ENCODE measurements at places on chromosomes 5 and 9.

DNA sequence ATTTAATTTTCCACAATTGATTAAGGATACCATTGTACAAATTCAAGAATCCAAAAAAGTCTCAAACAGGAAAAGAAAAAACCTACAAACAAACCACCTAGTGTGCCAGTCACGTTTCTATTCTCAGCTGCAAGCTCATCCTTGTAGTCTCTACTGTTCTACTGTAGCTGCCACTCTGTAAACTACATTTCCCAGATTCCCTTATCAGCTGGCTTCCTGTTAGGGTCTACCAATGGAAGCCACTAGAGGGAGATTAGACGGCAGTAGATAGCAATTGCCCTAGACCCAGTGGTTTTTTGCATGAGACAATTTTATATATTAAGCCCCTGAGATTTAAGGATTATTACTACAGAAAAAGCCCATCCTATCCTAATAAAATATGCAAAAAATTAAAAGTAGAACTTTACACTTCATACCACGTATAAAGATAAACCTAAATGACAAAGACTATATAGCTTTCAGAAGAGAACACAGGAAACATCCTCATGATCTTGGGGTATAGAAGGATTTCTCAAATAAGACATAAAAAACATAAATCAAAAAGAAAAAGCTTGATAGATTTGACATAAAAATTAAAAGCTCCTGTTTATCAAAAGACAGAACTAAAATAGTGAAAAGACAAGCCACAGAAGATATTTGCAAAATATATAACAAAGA, 37.4 kb downstream of the P4HA2 start:
- DNase-seq = peak; percentile 55

- DNase-seq = no peak
These were observed 14.4 kb downstream of the SH3PXD2B start for GRCh38 chr5:172439785-172440477.

GRCh38 chr5:67014957-67015400, 181.6 kb downstream of the CD180 start:
- DNase-seq = no peak

DNA sequence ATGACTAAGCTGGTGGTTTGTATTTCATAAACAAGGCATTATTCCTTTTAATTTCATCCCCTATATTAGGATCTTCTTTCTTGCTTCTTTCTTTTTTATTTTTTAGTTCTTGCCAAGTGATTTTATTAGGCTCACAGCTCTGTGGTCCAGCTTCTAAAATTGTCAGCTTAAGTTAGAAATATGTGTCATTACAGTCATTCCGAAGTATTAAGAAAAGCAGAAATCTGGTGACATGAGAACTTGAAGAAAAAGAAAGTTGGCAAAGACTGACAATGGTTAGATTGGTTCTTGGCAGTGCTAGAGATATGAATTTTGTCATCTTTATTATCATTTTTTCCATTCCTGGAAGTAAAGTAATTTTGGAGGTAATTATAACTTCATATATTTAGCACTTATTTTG, 166.5 kb upstream of the PRR16 start:
- no peak for DNase-seq

- DNase-seq = no peak
These were observed 69.3 kb downstream of the DTWD2 start for GRCh38 chr5:118919016-118919415.

- no peak for DNase-seq
These were observed 93.7 kb downstream of the RASEF start for GRCh38 chr9:82969291-82969690.

DNA sequence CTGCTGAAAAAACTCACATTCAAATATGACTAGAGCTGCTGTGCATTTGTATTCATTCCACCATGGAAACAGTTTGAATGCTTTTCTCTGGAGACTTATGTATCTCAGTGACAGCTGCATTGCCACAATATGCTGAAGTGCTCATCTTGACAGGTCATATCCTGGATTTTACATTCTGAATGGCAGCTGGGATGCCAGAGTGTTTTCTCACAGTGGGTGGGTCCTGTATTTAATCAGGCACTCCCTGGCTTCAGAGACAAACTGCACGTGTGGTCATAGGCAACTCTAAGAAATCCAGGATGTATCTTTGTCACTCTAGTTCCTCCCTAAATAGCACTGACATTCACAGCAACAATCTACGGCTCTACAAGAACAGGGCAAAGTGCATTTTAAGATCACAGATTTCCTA, 75.6 kb downstream of the ST8SIA4 start:
- DNase-seq = no peak

DNA sequence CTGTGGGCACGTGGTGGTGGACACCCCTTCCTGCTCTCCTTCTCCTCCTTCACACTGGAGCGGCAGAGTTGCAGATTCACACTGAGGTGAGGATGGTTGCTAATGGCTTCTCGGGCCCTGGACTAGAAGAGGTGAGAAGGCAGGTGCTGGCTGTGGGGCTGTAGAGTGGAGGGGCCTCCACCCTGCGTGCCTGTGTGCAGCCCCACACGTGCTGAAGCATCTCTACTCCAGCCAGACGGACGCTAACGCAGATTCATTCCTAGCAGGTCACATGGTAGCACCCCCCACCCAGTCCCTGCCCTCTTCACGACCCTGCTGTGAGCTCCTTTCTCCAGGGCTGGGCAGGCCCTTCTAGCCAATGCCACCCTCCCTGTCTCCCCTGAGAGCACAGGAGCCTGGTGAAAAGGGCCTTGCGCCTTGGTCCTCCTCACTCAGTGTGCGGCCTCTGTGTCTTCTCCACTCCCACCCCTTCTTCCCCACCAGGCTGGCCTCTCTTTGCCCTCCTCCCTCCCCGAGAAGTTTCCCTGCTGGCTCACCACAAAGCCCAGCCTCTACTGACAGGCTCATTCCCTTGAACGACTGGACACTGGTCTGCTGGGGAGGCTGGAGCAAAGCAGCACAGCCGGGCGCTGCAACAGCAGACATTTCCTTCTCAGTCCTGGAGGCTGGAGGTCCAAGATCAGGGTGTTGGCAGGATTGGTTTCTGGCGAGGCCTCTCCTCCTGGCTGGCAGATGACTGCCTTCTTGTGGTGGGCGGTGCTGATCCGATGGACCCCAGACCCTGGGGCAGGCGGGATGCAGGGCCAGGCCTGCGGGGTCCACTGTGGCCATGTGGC, 14.2 kb downstream of the CACNA1B start:
- no peak for DNase-seq

DNA sequence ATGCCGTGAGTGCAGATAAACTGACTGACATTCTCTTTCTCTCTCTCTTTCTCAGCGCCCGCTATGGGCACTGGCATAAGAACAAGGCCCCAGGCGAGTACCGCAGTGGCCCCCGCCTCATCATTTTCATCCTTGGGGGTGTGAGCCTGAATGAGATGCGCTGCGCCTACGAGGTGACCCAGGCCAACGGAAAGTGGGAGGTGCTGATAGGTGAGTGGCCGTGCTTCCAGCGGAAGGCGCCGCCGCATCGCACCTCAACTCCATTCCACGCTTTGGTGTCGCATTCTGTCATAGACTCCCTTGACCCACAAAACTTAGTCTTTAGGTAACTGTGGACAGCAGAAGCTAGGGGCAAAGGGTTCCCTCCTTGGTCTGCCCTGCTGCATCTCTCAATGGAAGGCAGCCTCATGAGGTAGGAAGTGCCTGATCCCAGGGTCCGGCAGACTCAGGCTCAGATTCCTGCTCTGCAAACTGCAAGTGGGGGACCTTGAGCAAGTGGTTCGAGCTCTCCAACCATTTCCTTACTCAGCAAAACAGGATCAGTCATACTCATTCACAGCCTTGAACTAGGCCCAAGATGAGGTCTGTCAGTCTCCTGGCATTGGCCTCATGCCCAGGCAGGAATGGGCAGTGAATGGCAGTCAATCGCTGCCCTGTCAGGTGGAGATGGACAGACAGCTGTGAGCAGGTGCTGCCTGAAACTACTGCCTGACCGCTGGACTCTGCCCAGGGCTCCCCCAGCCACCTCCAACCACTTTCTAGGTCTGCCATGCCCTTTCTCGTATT, 24.2 kb upstream of the CFAP157 start:
- DNase-seq = no peak

DNA sequence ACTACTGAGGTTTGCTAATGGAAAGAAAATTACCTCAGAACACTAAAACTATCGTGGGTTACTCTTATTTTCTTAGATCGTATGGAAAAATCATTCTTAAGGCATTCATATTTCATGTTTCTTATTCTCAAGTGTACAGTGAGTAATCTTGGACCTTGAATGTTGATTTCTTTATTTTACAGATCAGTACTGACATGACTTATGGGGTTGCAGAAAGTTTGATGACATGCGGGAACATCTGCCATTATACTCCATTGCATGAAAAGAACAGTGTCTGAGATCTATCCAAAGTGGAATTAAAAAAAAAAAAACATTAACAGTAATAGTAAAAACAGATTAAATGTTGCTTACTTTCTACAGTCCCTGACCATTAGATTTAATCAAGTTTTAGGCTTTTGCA, 1290.2 kb upstream of the WWC1 start:
- no peak for DNase-seq

- DNase-seq = no peak
These were observed 73.4 kb downstream of the FBXO38 start for GRCh38 chr5:148457183-148457620.

GRCh38 chr5:112417931-112418658, 982 bp downstream of the EPB41L4A start:
- DNase-seq = peak; percentile 77

DNA sequence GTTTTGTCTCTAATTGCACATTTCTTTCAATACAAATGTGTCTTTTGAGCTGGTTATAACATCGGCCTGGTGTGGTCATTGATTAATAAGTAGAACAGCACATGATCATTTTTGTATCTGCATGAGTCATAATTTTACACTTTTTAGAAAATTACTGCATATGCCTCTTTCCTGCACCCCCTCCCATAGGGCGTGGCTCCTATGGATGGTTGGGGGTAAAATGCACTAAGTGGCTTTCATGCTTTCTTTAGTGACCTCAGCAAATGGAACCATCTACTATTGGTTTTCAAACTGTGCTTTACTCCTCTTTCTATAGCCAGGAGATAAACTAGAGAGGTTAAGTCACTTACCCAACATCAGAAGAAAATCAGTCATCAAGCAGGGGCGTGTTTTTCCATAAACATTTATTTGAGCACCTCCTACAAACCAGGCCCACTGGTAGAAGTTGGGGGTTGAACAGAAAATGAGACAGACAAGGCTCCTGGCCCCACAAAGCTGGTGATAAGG, 3.8 kb downstream of the ANXA6 start:
- DNase-seq = no peak

GRCh38 chr9:98129451-98129881, 10.4 kb upstream of the TRIM14 start:
- no peak for DNase-seq

- peak; percentile 75 for DNase-seq
These were observed 127.3 kb upstream of the ELL2 start for GRCh38 chr5:96088706-96089498.

- no peak for DNase-seq
These were observed 4.1 kb upstream of the TOMM5 start for GRCh38 chr9:37596504-37596903.

DNA sequence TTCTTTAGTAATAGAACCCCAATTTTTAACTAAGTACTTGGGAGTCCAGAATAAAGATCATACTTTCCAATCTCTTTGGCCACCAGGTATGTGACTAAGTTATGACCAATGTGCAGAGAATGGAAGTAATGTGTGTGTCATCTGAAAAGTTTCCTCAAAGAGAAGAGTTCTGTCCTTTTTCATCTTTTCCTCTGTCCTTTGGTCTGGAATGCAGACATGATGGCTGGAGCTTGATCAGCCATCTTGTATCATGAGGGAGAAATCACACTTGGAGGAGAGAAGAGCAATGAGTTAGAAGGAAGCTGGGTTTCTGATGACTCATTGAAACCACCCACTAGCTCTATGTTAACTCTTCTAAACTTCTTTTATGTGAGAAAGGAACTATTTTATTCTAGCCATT, 5.5 kb upstream of the CPEB4 start:
- no peak for DNase-seq

- DNase-seq = no peak
These were observed 182.5 kb downstream of the FRMD3 start for GRCh38 chr9:83355729-83356151.

DNA sequence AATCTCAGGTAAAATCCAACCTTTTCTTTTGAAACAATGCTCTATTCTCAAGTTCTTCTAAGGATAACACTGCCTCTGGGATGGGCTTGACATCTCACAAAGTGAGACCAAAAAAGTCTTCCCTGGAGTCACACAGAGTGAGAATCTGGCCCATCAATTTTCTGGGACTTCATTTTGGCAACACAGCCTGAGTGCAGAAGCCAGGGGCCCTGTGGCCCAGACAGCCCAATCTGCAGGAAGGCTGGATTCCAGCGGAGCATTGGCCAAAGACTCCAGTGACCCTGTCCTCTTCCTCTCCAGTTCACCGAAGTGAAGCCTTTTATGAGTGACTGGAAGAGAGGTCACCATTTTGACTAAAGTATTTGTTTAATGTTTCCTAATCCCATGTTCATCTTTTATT, 105.1 kb downstream of the PLK2 start:
- DNase-seq = no peak

- DNase-seq = no peak
These were observed 178.8 kb upstream of the KIF2A start for GRCh38 chr5:62127098-62127736.

DNA sequence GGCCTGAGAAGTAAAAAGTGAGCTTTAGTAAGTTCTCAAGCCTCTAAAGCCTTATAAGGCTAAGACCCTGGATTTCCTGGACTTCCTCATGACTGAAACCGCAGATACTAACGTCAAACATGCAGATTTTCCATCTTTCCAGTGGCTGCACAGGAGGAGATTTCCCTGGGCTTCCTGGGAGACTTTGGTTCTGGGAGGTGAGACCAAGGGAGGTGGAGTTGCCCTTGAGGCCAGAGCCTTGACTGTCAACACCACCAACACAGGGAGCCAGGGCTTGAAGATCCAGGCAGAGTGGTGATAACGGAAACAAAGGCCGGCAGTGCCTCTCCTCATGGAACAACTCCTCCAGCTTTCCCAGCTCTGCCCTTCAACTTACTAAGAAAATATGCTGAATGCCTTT, 144.7 kb upstream of the LRRTM2 start:
- DNase-seq = no peak

- no peak for DNase-seq
These were observed 29.9 kb downstream of the TENT4A start for GRCh38 chr5:6743161-6743560.

- DNase-seq = no peak
These were observed 17.6 kb downstream of the SLCO6A1 start for GRCh38 chr5:102481054-102481715.

DNA sequence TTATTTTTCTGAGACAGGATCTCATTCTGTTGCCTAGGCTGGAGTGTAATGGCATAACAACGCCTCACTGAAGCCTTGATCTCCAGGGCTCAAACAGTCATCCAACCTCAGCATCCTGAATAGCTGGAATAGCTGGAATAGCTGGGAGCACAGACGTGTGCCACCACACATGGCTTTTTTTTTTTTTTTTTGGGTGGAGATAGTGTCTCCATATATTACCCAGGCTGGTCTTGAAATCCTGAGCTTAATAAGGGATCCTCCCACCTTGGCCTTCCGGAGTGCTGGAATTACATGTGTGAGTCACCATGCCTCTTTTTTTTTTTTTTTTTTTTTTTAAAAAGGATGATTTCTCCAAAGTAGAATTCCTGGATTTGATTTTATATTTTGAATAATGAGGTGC, 60.7 kb downstream of the NSD1 start:
- DNase-seq = no peak

GRCh38 chr5:136674178-136674577, 308.8 kb upstream of the TRPC7 start:
- DNase-seq = no peak

- no peak for DNase-seq
These were observed 79.0 kb downstream of the TAF11L14 start for GRCh38 chr5:17713301-17713700.
